Panc1 (cell line): ENCODE measurements at places on chromosomes 3 and 15.

- no peak for DNase-seq
These were observed 155.4 kb upstream of the TPM1 start for GRCh38 chr15:62887113-62887570.

DNA sequence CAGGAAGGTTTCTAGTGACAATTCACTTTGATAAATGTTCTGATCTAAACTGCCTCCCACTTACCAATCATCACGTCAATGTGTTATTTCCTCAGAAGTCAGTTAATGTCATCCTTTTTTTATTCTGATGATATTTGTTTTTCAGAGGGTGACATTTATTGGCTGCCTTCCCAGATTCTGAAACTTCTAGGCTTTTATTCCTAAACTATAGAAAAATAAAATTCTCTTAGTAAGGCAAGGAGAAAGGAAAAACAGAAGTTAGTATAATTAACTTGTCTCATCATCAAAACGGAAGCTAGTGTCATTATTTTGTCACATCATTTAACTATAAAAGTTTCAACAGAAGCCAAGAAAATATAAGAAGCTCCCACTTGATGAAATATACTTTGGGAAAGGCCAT lies 100.0 kb upstream of the C3orf80 start:
- DNase-seq, result no peak

DNA sequence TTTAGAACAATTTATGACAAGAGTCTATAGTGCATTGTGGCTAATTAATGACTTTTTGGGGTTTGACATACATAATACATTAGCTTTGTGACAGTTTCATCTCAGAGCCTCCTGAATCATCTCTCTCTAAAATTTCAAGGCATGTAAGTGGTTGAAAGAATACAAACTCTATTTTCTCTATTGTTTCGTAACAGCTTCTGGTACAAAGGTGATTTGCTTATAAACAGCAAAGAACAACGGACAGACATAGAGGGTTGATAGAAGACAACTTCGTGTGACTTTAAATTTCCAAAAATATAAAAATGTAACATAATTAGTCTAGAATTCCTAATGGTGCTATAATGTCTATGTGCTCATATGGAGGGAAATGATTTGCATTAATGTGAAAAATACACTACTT lies 21.3 kb downstream of the CNTN3 start:
- DNase-seq, result no peak

DNA sequence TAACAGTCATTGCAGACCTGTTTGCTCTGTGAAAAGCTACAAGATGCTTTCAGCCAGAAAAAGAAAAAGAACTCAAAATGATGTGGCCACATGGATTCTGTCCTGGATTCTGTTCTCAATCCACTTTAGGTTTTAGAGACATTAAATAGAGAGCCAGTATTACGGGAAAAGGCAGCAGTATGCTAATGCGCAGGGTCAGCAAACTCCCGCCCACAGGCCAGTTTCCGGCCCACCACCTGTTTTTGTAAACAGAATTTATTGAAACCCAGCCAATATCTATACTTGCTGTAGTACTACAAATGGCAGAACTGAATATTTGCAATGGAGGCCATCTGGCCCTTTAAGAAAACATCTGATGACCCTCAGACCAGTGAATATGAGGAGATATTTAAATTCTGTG lies 416.1 kb downstream of the ERC2 start:
- no peak for DNase-seq

DNA sequence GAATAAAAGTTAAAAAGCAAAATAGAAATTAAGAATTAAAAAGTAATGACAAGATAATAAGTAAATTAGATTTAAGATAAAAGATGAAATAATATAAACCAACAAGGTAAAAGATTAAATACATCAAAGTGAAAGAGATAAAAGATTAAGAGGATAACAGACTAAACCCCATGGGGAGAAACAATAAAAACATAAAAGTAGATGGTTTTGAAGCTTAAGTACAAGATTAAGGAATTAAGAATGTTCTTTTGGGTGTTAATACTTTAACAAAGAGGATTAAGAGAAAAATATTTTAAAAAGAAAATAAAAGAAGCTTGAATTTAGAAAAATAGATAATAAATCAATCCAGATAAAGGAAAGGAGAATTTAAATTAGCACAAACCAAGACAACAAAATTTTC lies 85.4 kb downstream of the SQOR start:
- DNase-seq, result no peak

DNA sequence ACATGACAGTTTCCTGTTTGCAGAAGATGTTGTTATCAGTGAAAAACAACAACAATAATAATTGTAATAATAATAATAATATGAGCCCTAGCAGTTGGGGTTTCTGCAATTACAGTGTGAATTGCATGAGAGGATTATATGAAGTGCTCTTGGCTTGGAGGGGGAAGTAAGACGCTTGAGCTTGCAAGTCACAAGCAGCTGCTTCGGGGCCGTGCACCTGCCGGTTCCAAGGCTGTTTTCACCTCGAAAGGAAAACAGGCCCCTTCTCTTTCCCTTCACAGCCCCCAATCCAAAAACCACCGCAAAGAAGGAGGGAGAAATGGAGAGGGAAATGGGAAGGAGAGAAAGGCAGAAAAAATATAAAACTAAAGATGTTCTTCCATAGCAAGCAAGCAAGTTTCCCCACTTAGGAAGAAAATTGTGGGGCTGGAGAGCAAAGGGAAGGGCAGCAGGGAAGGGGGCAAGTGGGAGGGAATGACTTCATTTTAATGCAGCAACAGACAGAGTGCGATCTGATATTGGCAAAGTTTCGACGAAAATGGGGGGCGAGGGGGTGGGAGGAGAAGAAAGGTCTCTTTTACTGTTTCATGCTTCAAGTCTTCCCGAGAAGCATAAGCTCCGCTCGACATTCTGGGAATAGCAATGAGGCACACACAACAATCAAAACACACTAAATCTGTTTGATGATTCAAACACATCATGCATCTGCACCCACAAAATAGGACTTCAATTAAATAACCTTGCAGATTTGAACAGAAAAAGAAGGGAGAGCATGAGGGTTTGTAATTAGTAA lies 284.2 kb upstream of the ATP11B start:
- DNase-seq, result no peak

- DNase-seq, result peak; percentile 61
These were observed at the start of gene SLC25A26 for GRCh38 chr3:66220602-66221377. SLC25A26 (plus strand) TSS chr3:66221001; CDS start chr3:66221095, 94 bp downstream.

DNA sequence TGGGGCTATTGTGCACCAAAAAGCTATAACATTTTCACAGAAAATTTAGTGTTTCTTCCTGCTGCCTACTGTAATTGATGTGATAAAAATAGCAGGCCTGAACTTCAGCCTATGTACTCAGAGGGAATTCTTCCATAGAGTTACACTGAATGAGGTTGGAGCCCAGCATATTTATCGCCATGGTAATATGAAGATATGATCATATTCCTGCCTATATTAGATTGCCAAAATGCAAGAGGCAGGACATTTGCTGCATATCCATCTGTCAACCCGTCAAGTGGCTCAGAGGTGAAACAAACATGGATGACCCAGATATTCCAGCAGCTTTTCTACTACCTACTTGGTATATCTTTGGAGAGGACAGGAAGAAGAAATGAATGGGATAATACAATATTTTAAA lies 1150.6 kb downstream of the TBL1XR1 start:
- no peak for DNase-seq

DNA sequence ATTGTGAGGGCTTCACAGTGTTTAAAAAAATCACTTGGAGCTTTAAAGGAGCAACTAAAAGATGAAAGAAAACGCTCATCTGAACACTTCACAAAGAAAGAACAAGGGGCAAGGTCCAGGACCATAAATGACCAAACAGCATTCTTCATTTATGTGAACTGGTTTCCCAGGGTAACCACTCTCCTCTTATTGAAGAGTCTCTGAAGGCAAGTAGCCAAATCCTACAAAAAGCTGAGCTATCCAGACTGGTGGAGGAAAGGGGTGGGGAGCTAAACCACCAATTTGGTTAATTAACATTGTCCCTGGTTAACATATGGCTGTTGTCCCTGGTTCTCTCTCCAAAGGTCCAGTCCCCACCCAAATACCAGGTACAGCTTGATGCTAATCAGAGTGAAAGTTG lies 58.1 kb downstream of the OSBPL10 start:
- DNase-seq, result no peak

GRCh38 chr3:57797701-57798487 lies 41.8 kb downstream of the SLMAP start:
- no peak for DNase-seq

GRCh38 chr3:24687671-24688070 lies 193.0 kb upstream of the THRB start:
- no peak for DNase-seq

DNA sequence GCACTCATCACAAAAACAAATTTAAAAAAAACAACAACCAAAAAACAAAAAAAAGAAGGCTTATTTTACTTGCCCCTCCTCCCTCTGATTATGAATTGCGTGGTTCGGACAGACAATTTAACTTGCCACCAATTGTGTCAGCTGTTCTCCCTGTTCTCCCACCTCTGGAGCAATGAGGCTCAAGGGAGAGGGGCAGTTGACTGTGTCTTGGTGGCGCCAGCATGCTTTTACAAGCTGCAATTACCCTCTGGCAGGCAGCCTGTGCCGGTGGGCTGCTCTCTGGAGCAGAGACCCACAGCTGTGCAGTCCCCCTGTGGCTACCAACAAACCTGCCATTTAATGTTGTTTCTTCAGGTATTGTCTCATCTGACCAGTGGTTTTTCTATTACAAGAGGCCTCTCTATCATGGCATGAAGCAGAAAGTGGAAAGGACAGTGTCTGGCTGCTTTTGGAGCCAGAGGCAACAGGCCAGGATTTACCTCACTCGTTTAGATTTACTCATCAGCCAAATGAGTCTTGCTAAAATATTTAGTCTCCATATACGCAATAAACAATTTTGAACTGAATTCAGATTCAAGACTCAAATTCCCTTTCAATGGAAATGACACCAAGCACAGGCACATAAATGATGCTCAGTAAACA lies 192.0 kb upstream of the TPRG1 start:
- no peak for DNase-seq

DNA sequence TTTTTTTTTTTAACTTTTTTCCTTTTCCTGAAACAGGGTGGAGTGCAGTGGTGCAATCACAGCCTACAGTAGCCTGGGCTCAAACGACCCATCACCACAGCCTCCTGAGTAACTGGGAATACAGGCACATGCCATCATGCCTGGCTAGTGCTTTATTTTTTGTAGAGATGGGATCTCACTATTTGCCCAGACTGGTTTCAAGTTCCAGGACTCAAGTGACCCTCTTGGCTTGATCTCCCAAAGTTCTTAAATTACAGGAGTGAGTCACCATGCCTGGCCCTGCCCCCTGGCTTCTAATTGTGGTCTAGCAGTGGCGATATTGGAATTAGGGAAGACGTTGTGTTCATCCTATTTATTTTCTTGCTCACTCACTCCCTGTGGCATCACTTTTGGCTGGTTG lies 1138.4 kb downstream of the SI start:
- DNase-seq, result no peak

- no peak for DNase-seq
These were observed 55.5 kb downstream of the NBEAL2 start for GRCh38 chr3:47034868-47035489.

DNA sequence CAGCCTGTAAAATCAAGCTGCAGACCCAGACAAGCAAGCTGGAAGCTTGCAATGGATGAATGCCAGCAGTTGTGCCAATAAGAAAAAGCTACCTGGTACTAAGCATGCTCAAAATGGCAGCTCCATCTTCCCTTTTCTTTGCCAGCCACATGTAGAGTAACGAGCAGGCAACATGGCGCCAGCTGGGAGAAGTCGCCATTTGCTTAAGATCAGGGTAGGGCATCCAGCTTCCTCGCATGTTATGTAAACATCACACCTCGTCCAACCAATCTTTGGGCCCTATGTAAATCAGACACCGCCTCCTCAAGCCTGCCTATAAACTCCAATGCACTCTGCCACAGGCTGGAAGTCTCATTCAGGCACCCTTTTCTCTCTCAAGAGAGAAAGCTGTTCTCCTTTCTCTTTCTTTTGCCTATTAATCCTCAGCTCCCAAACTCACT lies 973.9 kb downstream of the FHIT start:
- no peak for DNase-seq

DNA sequence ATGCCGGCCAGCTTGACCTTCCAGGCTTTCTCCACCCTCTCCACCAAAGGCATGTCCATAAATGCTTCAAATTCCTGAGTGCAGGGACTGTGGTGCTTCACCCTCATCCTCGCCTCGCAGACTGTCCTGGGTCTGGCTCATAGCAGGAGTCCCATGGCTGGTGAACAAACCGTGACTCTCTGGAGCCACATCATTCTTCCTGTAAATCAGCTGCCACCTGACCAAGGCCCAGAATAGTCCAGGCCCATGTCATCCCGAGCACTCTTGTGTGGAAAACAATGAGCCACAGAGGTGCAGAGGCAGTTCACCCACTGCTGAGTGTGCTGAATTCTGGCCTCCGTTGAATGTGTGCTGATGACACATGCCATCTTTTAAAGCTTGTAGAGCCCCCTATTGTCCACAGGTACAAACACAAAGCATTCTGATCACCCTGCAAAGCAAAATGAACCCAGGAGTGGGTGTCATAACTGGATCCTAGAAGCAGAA lies 68.6 kb downstream of the ABHD5 start:
- no peak for DNase-seq

- DNase-seq, result no peak
These were observed 2.6 kb upstream of the SKOR1 start for GRCh38 chr15:67822537-67823313.

- DNase-seq, result no peak
These were observed 32.6 kb downstream of the EHHADH start for GRCh38 chr3:185221203-185221602.

GRCh38 chr3:31232055-31233025 lies 300.4 kb upstream of the STT3B start:
- no peak for DNase-seq

DNA sequence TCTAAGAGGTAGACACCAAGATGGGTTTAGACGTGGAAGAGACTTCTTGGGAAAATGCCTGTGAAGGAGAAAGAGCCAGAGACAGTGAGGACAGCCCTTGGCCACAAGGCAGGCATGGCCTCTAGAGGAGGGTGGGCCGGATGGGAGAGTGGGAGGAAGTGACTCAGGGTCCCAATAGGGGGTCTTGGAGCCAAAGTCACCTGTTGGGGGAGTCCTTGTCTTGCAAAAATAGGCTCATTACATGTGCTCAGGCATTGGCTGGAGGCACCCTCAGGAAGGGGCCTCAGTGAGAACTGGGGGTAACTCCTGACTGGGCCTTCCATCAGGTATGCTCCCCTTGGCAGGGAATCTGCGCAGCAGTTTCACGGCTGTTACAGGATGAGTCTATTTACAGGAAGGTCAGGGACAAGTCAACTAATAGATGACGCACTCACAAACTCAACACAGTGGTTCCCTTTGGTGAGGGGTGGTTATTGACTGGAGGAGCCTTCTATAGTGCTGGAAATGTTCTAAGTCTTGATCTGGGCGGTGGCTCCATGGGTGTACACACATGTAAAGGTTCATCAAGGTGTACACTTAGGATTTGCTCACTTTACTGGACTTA lies 259.6 kb downstream of the XXYLT1 start:
- DNase-seq, result no peak
